ENCODE measurements at places on chromosomes 7 and 10.

- peak; percentile 68 for DNase-seq
Measured at GRCh38 chr10:72334825-72335393, 19.8 kb downstream of the DNAJB12 start.

- DNase-seq: no peak
Measured at GRCh38 chr10:132542086-132542775, 4.6 kb downstream of the INPP5A start.

DNA sequence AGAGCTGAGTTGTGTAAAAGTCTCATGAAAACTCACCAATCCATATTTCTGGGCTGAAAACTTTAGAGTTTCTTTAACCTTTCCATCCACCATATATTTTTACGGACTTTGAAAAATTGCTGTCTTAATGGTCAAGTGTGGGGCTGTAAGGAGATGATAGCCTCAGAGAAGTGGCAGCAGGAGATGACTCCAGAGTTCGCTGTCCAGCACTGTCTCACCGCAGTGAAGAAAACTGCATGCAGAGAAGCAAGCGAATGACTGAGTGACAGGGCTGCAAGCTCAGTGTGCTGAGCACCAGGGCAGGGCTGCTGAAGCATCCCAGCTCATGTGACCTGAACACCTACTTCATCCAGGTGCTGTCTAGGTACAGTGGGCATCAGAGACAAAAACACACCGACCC lies 564.5 kb downstream of the ACTR3B start:
- no peak for DNase-seq

- no peak for DNase-seq
Measured at GRCh38 chr10:132970641-132971438, 28.5 kb upstream of the CFAP46 start.

GRCh38 chr10:17161775-17162174 lies 32.2 kb upstream of the CUBN start:
- DNase-seq: no peak

DNA sequence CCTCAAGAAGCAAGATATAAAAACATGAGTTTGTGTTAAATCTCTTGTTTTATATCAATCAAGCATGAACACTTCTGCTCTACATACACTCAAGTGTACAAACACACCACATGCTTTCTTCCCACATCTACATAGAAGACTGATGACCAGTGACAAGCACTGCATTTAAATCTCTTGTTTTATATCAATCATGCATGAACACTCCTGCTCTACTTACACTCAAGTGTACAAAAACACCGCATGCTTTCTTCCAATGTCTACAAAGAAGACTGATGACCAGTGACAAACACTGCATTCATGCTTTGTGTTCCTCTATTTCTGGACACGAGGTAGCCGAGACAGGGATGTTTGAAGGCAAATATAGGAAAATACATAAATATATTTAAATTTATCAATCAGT lies 642.0 kb upstream of the PFKP start:
- DNase-seq: no peak

DNA sequence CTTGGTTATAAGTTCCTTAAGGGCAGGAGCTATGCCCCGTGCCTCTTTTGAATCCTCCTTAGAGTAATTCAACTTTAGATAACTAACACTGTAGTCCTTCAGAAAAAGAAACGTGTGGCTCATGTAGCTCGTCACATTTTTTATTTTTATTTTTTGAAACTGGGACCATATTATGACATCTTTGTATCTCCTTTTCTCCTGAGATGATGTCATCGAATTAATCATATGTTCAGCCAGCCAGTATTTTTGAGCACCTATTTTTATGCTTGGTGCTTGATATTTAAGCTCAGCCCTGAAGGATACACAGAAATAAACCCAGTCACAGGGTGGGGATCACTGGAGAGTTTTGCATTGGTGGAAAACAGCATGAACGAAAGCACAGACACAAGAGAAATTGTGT lies 22.6 kb upstream of the CELF2 start:
- DNase-seq: no peak

DNA sequence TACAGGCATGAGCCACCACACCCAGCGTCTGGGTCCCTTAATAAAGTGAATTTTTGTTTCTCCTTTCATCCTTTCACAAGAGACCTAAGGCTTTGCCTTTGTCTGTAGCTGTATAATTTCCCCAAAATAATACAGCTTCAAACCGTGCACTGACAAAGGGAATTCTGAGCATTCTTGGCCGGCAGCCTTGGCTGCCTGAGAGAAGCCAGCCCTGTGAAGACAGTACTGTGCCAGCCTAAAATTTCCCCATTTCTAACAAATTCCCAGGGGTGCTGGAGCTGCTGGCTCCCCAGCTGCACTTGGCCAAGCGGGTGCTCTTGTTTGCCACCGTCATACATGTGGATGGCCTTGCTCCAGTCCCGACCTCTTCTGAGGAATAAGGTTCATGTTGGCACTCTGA lies 106.2 kb downstream of the ZMYND11 start:
- DNase-seq: no peak

DNA sequence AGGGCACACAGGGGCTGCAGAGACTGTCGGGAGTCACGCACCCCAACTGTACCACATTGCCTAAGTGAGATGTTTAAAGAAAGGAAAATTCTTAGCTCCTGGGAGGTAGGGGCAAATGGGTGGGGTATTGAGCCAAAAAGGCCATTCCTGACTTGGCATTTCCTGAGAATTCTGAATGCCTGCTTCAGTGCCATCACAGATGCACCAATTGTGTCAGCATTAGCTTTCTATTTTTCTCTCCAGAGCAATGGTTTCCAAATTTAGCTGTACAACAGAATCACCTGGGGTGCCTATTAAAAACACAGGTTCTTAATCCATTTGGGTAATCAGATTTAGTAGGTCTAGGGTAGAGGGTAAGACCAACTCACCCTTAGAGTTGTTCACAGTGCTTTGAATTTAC lies 43.1 kb downstream of the LSMEM1 start:
- DNase-seq: no peak

- DNase-seq: no peak
Measured at GRCh38 chr10:3647074-3647473, 137.9 kb downstream of the KLF6 start.

DNA sequence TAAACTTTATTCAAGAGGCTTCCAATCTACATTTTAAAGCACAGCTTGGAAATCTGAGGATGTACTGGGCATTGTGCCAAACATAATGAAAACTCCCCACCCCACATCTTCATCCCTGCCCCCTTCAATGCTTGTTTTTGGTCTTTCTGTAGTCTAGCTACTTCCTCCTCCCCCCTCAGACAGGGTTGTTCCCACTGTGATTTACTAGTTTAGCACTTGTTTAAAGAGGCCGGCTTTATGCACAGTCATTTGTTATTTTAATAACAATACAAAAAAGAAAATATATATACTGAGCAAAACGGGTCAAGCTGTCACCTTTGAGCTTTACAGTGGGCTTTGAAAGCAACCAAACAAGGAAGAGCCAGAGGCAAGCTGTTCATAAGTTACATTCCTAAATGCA lies 132.6 kb downstream of the CHRM2 start:
- no peak for DNase-seq

GRCh38 chr10:82160307-82160706 lies 285.3 kb downstream of the NRG3 start:
- no peak for DNase-seq

DNA sequence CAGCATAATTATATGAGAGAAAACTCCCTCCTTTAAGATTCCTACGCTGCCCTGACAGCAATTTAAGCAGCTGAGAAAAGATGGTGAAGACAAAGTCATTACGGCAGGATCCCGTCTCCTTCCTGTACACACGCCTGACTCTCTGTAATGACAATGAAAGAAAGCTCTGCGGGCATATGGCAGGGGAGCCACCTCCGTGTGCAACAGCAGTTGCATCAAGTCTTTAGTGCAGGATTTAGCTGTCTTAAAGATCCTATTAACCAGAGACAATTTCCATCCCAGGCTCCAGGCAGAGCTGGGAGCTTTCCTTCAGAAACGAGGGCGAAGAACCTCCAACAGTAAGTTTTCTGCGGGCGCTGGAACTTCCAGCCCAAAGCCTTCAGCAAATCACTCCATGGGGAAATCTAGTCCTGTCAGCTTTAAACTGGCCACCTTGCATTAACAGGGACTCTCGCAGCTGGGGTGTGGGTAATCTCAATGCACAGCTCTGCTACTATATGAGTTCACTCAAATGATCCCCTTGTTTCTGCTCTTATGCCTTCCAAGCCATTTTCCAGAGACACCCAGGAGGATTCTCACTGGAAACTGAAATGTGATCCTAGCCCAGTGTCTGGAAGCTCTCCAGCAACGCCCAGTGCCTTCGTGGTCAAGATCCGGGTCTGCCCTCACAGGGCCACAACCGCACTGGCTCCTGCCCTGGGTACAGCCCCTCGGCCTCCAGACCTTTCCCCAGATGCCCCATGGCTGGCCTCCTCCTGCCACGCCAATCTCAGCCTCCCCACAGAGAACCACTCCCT lies 74.9 kb downstream of the CTBP2 start:
- DNase-seq: no peak

- no peak for DNase-seq
Measured at GRCh38 chr7:46352004-46352954, 431.2 kb upstream of the IGFBP3 start.

GRCh38 chr10:130350996-130351395 lies 214.8 kb downstream of the GLRX3 start:
- no peak for DNase-seq

- no peak for DNase-seq
Measured at GRCh38 chr10:63887023-63887589, 365.9 kb downstream of the REEP3 start.

GRCh38 chr10:10777279-10777678 lies 240.4 kb upstream of the CELF2 start:
- no peak for DNase-seq

- no peak for DNase-seq
Measured at GRCh38 chr7:20038676-20039075, 178.5 kb downstream of the MACC1 start.

- DNase-seq: no peak
Measured at GRCh38 chr7:155011086-155011485, 8.2 kb upstream of the PAXIP1 start.

GRCh38 chr10:74586088-74586585 lies 240.3 kb upstream of the KAT6B start:
- DNase-seq: no peak

- no peak for DNase-seq
Measured at GRCh38 chr7:45892407-45893035, 4.2 kb downstream of the IGFBP1 start.

DNA sequence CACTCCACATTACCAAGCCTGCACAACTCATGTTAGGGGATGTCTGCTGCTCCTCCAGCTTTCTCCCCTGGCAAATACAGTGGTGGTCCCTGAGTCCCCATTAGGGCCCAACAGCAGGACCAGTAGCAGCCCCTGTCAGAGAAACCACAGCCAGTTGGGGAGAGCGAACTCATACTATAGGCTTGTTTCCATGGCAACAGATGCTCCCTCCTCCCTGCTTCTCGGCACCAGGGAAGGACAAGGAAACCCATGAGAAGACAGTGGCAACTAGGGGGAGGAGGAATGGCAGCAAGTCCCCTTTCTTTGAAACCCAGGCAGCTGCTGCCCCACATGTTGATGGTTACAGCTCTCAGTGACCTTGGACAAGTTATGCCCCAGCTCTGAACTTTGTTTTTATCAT lies 326.4 kb downstream of the KCNMA1 start:
- no peak for DNase-seq

- no peak for DNase-seq
Measured at GRCh38 chr10:95694665-95695064, 938 bp upstream of the TCTN3 start.

GRCh38 chr7:134995239-134996096 lies 9.2 kb downstream of the AGBL3 start:
- no peak for DNase-seq

GRCh38 chr7:22445140-22445743 lies 54.7 kb downstream of the STEAP1B start:
- DNase-seq: peak; percentile 82

GRCh38 chr10:88309365-88309764 lies 273.8 kb downstream of the RNLS start:
- no peak for DNase-seq

DNA sequence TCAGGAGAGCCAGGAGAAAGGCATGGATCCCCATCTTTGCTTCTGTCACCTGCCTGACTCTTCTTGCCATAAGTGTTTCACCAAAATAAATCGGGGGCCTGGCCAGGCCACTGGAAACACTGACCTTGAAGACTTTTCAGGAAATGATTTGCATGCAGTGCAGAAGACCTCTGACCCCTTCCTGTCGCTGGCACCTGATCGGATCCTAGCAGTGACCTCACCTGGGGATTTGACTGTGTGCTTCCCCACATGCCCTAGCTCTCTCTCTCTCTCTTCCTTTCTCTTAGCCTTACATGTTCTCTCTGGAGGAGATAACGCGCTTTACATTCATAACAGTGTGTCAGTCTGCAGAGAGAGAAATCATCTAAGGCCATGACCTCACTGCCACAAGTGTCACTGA lies 243.0 kb downstream of the PRPF18 start:
- DNase-seq: no peak

DNA sequence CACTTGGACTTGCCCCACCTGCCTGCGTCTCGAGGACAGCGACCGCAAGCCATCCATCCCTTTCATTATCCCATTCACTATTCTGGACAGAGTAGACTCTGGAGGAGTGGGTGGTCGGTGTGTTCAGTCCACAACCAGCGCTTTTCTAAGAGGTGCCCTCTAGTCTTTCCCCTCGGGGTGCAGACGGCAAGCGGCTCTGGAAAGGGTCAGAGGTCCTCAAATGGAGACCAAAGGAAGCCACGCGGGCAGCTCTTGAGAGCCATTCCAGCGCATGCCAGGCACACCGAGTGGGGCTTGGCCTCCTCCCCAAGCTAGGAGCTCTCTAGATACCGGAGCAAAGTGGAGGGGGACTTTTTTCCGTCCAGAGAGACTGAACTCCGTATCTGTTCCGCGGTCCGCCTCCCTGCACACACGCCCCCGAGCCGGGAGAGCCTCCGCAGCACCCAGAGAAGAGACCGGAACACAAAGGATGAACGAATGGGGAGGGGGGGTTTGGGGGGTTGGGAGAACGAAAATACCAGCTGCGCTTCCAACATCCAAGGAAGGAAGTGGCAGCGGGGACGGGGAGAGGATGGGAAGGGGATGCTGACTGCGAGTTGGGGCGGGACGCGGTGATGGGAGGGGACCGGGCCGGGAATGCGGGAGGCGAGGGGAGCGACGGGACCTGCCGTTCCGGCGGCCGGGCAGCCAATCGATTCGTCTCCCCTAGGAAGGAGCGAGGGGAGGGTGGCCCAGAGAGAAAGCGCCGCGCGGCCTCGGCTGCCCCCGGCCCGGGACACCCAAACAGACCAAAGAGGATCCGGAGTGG lies 515 bp downstream of the GSDME start:
- DNase-seq: peak; percentile 28

GRCh38 chr7:91276909-91277308 lies 12.7 kb downstream of the FZD1 start:
- DNase-seq: no peak

DNA sequence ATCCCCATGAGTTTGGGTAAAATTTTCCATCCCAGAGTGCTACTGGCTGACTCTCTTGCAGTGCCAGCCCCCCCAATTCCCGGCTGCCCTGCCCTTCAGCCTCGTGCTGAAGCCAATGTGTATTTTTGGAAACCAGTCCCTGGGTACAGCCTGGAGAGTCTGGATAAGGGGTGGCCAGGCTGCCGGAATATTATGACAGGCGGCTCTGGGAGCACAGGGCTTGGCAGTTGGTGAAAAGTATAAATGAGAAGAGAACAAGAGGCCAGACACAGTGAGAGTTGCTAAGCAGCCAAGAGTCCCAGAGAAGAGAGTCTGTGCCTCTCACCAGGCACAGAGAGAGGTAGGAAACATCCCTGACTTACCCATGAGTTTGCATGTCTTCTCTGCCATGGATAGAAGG lies 53.6 kb downstream of the TMEM130 start:
- no peak for DNase-seq

- DNase-seq: no peak
Measured at GRCh38 chr7:91165006-91165845, 99.0 kb upstream of the FZD1 start.
